Left renal cortex interstitium (tissue), 4 donors: ENCODE measurements at places on chromosomes 16 and 17.

DNA sequence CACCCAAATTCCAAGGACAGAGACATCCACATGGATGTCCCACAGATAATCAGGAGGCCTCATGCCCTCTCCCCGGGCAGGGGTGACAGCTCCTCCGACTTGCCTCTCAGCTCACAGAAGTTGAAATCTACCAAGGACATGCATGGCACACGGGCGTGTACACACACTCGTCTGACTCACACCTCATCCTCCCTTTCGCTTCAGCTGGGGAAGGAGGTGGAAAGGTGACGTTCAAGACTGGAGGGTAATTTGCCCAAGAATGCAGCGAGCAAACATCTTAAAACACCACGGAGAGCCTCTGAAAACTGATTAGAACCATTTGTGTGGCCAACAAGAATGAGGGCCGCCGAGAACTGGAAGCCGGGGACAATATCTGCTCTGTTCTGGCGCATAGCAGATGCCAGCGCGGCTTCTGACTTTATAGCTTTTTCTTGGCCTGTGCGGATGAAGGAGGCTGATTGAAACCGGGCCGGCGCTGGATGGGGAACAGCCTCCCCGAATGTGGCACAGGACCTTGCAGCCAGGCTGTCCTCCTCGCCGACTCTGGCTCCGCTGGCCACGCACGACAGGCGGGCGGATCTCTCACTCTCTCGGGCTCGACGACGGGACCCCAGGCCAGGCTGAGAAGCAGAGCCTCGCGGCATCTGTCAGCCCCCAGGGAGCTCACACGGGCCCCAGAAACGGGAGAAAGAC, 100.9 kb downstream of the C16orf95 start:
- DNase-seq, result no peak

GRCh38 chr17:14797801-14798200, 467.3 kb downstream of the PMP22 start:
- DNase-seq, result no peak

GRCh38 chr17:63150994-63151464, 185.0 kb downstream of the TANC2 start:
- peak; percentile 60 for DNase-seq

DNA sequence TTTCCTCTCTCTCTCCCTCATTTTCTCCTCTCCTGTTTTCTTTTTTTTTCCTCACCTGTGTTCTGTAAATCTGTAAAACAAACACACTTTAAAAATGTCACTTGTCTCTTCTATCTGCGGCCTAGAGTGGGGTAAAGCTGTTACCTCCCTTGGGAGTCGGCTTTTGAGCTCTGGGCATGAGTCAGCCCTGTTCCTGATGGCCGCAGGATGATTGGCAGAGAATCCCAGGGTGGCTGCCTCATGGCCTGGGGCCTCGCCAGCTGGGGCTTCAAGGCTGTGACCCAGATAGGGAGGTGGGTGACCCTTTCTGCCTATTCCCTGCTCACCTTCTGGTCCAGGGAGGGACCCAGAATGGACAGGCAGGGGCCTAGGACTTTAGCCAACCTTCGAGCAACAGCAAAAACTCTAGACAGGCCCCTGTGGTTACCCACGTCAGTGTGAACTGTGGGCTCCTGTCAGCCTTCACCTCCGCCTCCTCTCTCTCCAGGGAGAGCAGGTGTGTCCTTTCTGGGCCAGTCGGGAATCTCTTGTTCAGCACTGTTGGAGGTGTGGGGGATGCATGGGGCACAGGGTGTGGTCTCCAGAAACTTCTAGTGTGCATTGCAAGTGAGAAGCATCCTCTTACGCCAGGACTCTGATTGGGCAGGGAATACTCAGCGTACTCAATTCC, 87.4 kb downstream of the RAP1GAP2 start:
- no peak for DNase-seq

GRCh38 chr16:57390636-57391295, 13.8 kb upstream of the CCL17 start:
- no peak for DNase-seq

GRCh38 chr16:66539623-66540469, 10.1 kb downstream of the TK2 start:
- no peak for DNase-seq

- DNase-seq, result no peak
Observed at GRCh38 chr17:28033972-28034714, 8.3 kb upstream of the NLK start.

GRCh38 chr17:38585056-38585917, 20.5 kb downstream of the SRCIN1 start:
- DNase-seq, result no peak

DNA sequence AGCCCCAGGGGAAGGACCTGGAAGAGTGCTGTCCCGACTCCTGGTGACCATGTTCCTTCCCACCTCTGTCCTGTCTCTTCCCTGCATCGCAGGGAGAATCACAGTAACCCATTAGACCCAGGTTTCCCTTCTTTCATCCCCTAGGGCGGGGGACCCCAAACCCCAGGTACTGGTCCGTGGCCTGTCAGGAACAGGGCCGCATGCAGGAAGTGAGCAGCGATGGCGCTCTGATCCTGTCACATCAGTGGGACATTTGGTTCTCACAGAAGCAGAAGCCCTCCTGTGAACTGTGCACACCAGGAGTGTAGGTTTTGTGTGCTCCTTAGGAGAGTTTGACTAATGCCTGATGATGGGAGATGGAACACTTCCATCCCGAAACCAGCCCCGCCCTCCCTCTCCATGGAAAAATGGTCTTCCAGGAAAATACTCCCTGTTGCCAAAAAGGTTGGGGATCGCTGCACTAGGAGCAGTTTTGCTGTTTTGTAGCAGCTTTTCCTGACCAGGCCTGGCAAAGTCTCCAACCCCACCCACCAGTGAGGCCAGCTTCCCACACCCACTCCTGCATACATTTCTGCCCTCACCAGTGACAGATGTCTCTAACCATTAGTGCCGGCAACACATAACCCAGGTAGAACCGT, 10.5 kb downstream of the MNT start:
- no peak for DNase-seq

DNA sequence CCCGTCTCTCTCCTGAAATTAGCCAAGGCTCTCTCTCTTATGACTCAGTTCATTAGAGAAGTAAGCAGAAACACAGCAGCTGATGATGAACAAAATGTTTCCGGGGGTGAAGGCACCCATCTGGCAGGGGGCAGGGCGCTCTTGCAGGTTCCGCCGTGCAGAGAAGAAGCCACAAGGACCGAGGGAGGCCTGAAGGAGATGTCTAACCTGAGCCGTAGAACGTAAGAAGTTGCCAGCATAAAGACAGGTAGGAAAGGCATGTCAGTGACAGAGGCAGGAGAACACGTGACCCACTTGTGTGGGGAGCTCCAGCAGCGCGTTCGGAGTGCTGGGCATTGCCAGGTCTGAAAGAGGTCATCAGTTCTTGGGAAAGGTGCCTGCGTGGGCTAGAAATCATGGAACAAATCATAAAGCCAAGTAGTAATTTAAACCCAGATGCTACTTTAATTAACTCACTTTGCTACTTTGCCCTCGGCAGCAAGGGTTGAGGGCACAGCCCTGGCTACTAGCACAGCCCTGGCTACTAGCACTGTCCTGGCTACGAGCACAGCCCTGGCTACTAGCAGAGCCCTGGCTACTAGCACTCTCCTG, 198.6 kb downstream of the RPTOR start:
- DNase-seq, result no peak

DNA sequence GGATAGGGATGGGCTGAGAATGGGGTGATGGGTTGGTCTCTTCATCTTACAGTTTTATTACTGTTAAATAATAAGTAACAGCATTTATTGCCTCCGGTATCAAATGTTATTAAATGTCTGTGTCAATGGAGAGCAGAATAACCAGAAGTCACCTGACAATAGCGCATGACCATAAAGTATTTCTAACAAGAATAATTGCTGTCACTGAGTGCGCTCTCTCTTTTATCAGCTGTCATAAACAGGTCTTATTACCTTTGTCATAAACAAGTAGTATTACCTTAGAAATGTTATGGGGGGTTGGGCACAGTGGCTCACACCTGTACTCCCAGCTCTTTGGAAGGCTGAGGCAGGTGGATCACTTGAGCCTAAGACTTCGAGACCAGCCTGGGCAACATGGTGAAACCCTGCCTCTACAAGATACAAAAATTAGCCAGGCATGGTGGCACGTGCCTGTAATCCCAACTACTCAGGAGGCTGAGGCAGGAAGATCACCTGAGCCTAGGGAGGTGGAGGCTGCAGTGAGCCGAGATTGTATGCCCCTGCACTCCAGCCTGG, 120.6 kb downstream of the MAP2K6 start:
- DNase-seq, result no peak

- no peak for DNase-seq
Observed at GRCh38 chr16:51747329-51747728, 596.3 kb upstream of the SALL1 start.

GRCh38 chr17:49180303-49180702, 30.1 kb downstream of the GNGT2 start:
- no peak for DNase-seq

- no peak for DNase-seq
Observed at GRCh38 chr16:80144191-80144590, 396.6 kb upstream of the DYNLRB2 start.

DNA sequence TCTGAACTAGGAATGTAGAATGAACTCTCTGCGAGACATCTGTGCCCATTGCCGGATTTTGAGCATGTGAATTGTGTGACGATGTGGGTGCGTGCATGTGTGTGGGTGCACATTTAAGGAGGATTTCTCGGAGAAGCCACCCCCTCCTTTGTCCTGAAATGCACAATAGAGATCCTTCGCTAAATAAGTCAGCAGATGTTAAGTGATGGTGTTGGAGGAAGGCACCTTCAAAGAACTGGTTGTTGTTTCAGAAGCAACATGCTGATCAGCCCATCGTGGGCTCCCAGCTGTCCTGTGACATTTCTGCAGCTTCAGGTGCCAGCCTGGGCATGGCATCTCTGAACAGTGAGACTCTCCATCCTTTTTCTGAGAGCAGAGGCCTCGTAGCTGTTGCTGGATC, 194.9 kb downstream of the MSI2 start:
- DNase-seq, result no peak

DNA sequence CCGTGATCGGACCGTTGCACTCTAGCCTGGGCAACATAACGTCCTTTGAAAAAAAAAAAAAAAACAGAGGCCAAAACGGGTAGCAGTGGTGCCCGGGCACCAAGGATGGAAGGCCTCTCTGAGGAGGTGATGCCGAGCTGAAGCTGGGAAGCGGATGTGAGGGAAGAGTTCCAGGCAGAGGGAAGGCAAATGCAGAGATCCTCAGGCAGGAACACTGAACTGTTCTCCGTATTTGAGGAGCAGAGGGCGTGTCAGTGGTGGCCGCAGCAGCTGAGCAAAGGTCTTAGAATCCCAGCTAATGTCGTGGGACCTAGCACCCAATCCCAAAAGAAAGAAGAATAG, 656 bp upstream of the KCTD13 start:
- no peak for DNase-seq

GRCh38 chr17:19996502-19996901, 12.7 kb upstream of the SPECC1 start:
- no peak for DNase-seq

- no peak for DNase-seq
Observed at GRCh38 chr17:18027280-18027679, 11.7 kb downstream of the ATPAF2 start.

- no peak for DNase-seq
Observed at GRCh38 chr17:69069226-69069750, 8.6 kb upstream of the ABCA9 start.

- no peak for DNase-seq
Observed at GRCh38 chr17:8122924-8123694, 797 bp downstream of the HES7 start.

- DNase-seq, result no peak
Observed at GRCh38 chr16:10675861-10676260, 18.9 kb downstream of the TEKT5 start.

- no peak for DNase-seq
Observed at GRCh38 chr17:32187271-32187670, 45.0 kb downstream of the RHOT1 start.

GRCh38 chr17:38747463-38748148, 530 bp downstream of the PCGF2 start:
- DNase-seq, result no peak

DNA sequence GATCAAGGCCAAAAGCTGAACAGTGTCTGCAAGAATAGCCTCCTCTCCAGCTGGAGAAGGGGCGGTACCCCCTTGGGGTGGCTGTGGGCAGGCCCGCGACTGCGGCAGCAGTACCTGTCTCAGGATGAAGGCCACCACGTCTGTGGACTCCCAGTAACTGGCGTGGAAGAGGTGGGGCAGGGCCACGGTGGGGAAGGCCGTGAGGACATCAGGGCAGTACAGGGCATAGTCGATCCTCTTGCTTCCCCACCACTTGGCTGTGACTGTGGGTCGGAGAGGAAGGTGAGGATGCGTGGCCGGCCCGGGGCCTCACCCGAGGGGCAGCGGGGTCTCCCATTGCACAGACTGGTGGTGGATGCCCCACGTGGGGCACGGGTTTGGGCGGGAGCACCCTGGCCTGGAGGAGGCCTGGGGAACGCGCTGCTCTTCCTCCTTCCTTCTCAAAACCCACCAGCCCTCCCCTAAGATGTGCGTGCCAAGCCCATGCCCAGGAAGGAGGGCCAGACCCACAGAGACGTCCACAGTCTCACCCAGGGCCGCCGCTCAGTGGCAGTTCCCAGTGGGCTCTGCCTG, 26.0 kb downstream of the PIMREG start:
- no peak for DNase-seq

- no peak for DNase-seq
Observed at GRCh38 chr16:72198021-72198711, 26.2 kb upstream of the PMFBP1 start.
